CD4-positive, alpha-beta T cell treated with Interleukin-12 subunit alpha and Interleukin-12 subunit beta, for 1 hour (primary cell): ENCODE measurements at places on chromosomes 7 and 10.

- DNase-seq, result peak; percentile 14
Observed at GRCh38 chr7:98641646-98642500, 24.8 kb downstream of the NPTX2 start.

- DNase-seq, result no peak
Observed at GRCh38 chr10:119761106-119761505, 35.3 kb downstream of the INPP5F start.

- no peak for DNase-seq
Observed at GRCh38 chr7:12942609-12943008, 255.2 kb downstream of the ARL4A start.

DNA sequence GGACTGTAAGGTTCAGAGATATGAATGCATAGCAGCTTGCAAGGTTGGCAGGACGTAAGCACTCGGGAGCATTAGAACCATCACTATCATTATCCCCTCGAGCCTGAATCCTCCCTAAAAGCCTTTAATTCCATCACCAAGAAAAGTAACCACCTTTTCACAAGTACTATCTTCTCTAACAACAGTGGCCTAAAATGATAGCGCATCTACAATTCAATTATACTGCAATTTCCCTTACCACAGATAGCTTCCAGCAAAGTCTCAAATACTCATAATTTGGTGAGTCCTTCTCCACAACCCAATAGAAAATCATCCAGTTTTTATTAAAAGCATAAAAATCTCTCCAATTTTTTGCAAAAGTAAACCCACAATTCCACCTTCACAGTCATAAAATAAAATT lies 42.0 kb downstream of the COL1A2 start:
- DNase-seq, result no peak

DNA sequence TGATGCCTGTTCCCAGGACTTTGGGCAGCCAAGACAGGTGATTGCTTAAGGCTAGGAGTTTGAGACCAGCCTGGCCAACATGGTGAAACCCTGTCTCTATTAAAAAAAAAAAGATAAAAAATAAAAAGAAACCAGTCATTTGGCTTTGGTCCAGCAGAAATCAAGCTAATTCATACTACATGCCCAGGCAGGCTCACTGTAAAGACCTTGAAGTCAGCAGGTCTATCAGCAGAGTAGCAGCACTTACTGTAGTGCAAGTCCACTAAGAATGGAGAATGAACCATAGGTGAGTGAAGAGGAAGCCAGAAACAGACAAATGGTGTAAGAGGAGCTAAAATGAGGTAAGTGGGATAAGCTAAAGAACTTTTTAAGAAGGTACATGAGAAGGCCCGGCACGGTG lies 24.7 kb downstream of the PSPH start:
- DNase-seq, result no peak

GRCh38 chr10:132395704-132396493 lies 1.1 kb upstream of the PWWP2B start:
- DNase-seq, result peak; percentile 23

DNA sequence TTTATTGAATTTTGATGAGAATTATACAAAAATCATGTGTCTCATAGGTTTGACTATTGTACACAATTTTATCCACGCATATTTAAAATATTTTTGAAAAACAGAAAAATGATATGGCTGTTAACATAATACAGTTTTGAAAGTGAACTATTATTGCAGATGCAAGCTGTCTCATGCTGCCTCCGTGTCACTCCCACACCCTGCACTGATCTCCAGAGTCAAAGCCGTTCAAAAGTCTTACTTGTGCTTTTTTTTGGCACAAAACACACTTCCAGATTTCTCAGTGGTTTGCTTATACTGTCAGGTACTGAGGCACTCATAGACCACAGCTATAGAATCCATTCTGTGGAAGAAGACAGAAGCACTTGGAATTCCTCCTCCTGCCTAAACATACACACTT lies 243.1 kb upstream of the ADARB2 start:
- DNase-seq, result no peak

DNA sequence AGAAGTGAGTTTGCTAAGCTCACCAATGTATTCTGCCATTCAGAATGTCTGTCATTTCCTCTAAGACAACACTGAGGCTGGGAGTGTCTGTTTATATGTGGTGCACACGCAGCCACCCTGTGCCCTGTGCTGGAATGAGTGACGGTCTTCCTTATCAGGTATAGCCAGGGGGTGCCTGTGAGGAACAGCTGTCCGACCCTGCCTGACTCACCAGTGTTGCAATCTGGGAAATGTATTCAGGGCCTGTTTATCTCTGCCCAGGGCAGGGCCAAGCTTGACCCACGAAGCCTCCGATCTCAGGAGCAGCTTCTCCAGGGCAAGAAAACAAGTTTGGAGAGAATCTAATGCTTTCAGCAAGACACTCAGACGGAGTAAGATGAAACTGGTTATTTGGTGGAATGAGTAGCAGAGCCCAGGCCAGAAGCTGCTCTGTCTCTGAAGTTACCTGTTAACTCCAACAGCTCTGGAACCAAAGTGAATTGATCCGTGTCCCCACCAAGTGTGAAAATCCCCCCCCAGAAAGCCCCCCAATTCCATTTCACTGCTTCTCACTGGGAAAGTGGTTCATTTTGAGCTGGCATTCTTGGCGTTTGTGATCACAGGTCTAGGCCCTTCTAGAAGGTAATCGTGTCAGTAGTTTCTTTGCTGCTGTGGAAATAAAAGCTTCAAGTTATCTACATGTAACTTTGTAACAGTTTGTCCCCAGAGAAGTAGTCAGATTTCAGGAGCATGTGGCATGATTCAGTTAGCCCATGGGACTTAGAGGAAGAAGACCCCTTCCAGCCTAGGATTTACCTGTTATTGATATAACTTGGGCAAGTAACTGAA lies 6.1 kb upstream of the UBE2H start:
- DNase-seq, result no peak
